ENCODE measurements at places on chromosomes 12 and 14. TPM values are rescaled to one million over a fixed set of nuclear protein-coding genes. Genes with fewer than 3 reads are reported as not detected.

Gene ACOT6
- total RNA-seq = not detected

Gene NFE2
- total RNA-seq = not detected

Gene SLC39A2
- total RNA-seq = 0.16 TPM

GRCh38 chr12:52557476-52557875, 4.5 kb upstream of the KRT71 start:
- no peak overlapping the region for H3K4me3 ChIP-seq
- no peaks in the 10 kb centered on the region for H3K36me3 ChIP-seq
- peaks cover 44% of the 10 kb centered on the region for H3K27me3 ChIP-seq
- no peak for DNase-seq

DNA sequence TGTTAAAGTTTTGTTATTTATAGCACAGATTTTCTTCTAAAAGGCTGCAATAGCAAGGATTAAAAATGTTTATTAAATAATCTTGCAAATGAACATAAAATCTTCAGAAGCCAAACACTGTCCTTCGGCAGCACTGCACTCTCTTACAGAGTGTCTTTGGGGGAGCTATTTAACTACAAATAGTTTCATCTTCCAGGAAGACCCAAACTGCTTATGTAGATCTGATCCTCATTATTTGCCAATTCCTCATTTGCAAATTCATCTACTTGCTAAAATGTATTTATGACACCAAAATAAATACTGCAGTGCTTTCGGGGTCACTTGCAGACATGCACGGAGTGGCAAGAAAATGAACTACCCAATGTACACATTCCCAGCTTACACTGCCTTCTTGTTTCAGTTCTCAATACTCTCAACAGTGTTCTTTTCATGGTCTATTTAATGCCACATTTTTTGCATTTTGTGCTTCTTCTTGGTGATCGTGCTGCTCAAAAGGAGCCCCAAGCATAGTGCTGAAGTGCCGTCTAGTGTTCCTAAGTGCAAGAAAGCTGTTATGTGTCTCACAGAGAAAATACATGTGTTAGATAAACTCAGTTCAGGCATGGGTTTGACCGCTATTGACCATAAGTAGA, 128.1 kb downstream of the PRKD1 start:
- DNase-seq = no peak
- no peaks in the 10 kb centered on the region for H3K4me1 ChIP-seq
- H3K36me3 ChIP-seq = no peaks in the 10 kb centered on the region
- H3K27ac ChIP-seq = no peak overlapping the region
- no peaks in the 10 kb centered on the region for H3K27me3 ChIP-seq
- no peak overlapping the region for H3K4me3 ChIP-seq

DNA sequence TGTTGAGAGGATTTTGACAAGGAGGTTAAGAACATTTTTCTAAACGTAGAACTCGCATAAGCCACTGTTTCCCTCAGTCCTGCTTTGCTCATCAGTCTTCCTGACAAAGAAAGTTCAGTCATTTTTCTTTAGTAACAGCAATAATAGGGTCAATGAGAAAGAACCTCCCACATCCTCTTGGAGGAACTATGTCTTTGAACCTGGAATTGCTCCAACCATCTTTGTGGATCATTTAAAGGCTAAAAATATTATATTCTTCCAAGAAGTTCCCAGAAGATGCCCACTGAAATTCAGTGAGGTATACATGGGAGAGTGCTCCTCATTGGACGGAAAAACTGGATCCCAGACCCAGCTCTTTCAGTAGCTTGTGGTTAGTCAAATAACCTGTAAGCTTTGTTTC, 282.8 kb upstream of the FAR2 start:
- DNase-seq = no peak
- no peaks in the 10 kb centered on the region for H3K36me3 ChIP-seq
- no peak overlapping the region for H3K27ac ChIP-seq

- no peak overlapping the region for H3K27ac ChIP-seq
- H3K4me3 ChIP-seq = no peak overlapping the region
- DNase-seq = no peak
- H3K27me3 ChIP-seq = peaks cover 12% of the 10 kb centered on the region
- H3K36me3 ChIP-seq = no peaks in the 10 kb centered on the region
- H3K4me1 ChIP-seq = peaks cover 9% of the 10 kb centered on the region
Measured at GRCh38 chr12:26271889-26272492, 76.6 kb downstream of the SSPN start.

GRCh38 chr14:33618361-33619105, 332.3 kb downstream of the EGLN3 start:
- no peak for DNase-seq
- H3K27me3 ChIP-seq = no peaks in the 10 kb centered on the region
- H3K36me3 ChIP-seq = no peaks in the 10 kb centered on the region
- no peaks in the 10 kb centered on the region for H3K4me1 ChIP-seq
- H3K4me3 ChIP-seq = no peak overlapping the region
- H3K27ac ChIP-seq = no peak overlapping the region

GRCh38 chr12:56212361-56212760, 9.4 kb downstream of the RNF41 start:
- no peaks in the 10 kb centered on the region for H3K27me3 ChIP-seq
- peaks cover 46% of the 10 kb centered on the region for H3K36me3 ChIP-seq
- no peak for DNase-seq
- no peak overlapping the region for H3K4me3 ChIP-seq
- H3K4me1 ChIP-seq = no peaks in the 10 kb centered on the region

- H3K4me1 ChIP-seq = no peaks in the 10 kb centered on the region
- peaks cover 2% of the 10 kb centered on the region for H3K36me3 ChIP-seq
- no peak for DNase-seq
- no peak overlapping the region for H3K27ac ChIP-seq
- no peak overlapping the region for H3K4me3 ChIP-seq
- H3K27me3 ChIP-seq = no peaks in the 10 kb centered on the region
Measured at GRCh38 chr14:99093532-99094517, 178.2 kb downstream of the BCL11B start.

- DNase-seq = no peak
- no peak overlapping the region for H3K27ac ChIP-seq
- H3K4me3 ChIP-seq = peak overlapping the region; percentile 41
- peaks cover 31% of the 10 kb centered on the region for H3K4me1 ChIP-seq
Measured at GRCh38 chr12:1529228-1529861, 65.0 kb downstream of the FBXL14 start.

- DNase-seq = peak; percentile 84
- H3K27ac ChIP-seq = no peak overlapping the region
- no peaks in the 10 kb centered on the region for H3K36me3 ChIP-seq
- H3K27me3 ChIP-seq = peaks cover 28% of the 10 kb centered on the region
- H3K4me3 ChIP-seq = no peak overlapping the region
Measured at GRCh38 chr12:55072083-55072482, 52.3 kb downstream of the NEUROD4 start.

Data from activated CD8-positive, alpha-beta memory T cell treated with anti-CD3 and anti-CD28 coated beads, Interleukin-2, amount 10 ng/mL, durations not matched to agents 7 days and 5 days (primary cell).